ENCODE measurements at places on chromosomes 1 and 21. TPM values are rescaled to one million over a fixed set of nuclear protein-coding genes. Genes with fewer than 3 reads are reported as not detected.

Gene ADORA1
- 0.92 TPM for total RNA-seq

Gene STIL
- total RNA-seq: 11.3 TPM

Gene RBP7
- total RNA-seq: not detected

Gene DNASE2B
- 0.18 TPM for total RNA-seq

Gene KCNK1
- total RNA-seq: 0.45 TPM

Gene SPRR2E
- total RNA-seq: not detected

Gene CD1B
- total RNA-seq: not detected

Gene MEX3A
- 3.0 TPM for total RNA-seq

Gene FCER1A
- total RNA-seq: not detected

Gene CACNA1E
- 0.18 TPM for total RNA-seq

Gene IL24
- total RNA-seq: 0.37 TPM

Gene SYT6
- total RNA-seq: 0.13 TPM

Gene AIRE
- total RNA-seq: not detected

Gene ACTL8
- total RNA-seq: 1.1 TPM

Gene GREM2
- total RNA-seq: 0.08 TPM

Gene CELSR2
- 3.5 TPM for total RNA-seq

Gene HPCA
- not detected for total RNA-seq

Gene YIPF1
- total RNA-seq: 41.8 TPM

Gene DRAM2
- total RNA-seq: 63.1 TPM

Gene RAB13
- total RNA-seq: 52.4 TPM

Gene GRHL3
- total RNA-seq: not detected

Gene FAM229A
- 0.74 TPM for total RNA-seq

Gene C1orf141
- total RNA-seq: not detected

Gene CLCNKA
- not detected for total RNA-seq

Gene S100A12
- not detected for total RNA-seq

Gene FBXO2
- total RNA-seq: 2.2 TPM

Gene HAPLN2
- total RNA-seq: not detected

Gene ITLN1
- not detected for total RNA-seq

Gene LEMD1
- 0.72 TPM for total RNA-seq

Gene PDPN
- total RNA-seq: not detected

Gene HENMT1
- not detected for total RNA-seq

Gene TPTE
- total RNA-seq: 0.26 TPM

Gene PALMD
- 0.40 TPM for total RNA-seq

Gene CHD5
- 0.13 TPM for total RNA-seq

Gene TRIM62
- total RNA-seq: 13.5 TPM

Gene SHE
- total RNA-seq: 0.03 TPM

Gene PDE4B
- total RNA-seq: 23.6 TPM

Gene GCSAML
- 0.32 TPM for total RNA-seq

Gene MARK1
- 2.6 TPM for total RNA-seq

Gene OR2T35
- not detected for total RNA-seq

Gene ATAD3C
- total RNA-seq: 0.05 TPM

Gene RCC1
- 26.0 TPM for total RNA-seq

Gene CCDC27
- not detected for total RNA-seq

Gene TMEM61
- total RNA-seq: not detected

Gene CDCA8
- total RNA-seq: 4.8 TPM

Gene INAVA
- total RNA-seq: not detected

Gene GNG4
- 5.2 TPM for total RNA-seq

Gene CELA2A
- total RNA-seq: not detected

Gene SYT2
- total RNA-seq: 0.03 TPM

Gene HFM1
- 2.9 TPM for total RNA-seq

Gene OPRD1
- total RNA-seq: not detected

Gene SPEN
- 10.1 TPM for total RNA-seq

Gene CALML6
- 0.67 TPM for total RNA-seq

Gene GUCA2A
- total RNA-seq: not detected

Gene FCER1G
- 2.6 TPM for total RNA-seq

Gene DCDC2B
- not detected for total RNA-seq

Gene OVAAL
- 25.8 TPM for total RNA-seq

All from SK-MEL-5 (cell line).